ENCODE measurements at places on chromosomes 3 and 15. TPM values are rescaled to one million over a fixed set of nuclear protein-coding genes. Genes with fewer than 3 reads are reported as not detected.

The FAM162A gene
- total RNA-seq: 15.4 TPM

The LDHAL6B gene
- not detected for total RNA-seq

The MAGEL2 gene
- total RNA-seq: not detected

The C3orf85 gene
- total RNA-seq: not detected

The CTXN2 gene
- total RNA-seq: not detected

The SUSD5 gene
- 2.9 TPM for total RNA-seq

The SEMA7A gene
- total RNA-seq: 10.3 TPM

The CEMIP gene
- 1.4 TPM for total RNA-seq

The ACP3 gene
- 47.5 TPM for total RNA-seq

The ATOSA gene
- 14.1 TPM for total RNA-seq

The GADL1 gene
- total RNA-seq: under 0.01 TPM

The TERC gene
- total RNA-seq: 269 TPM

The FSIP1 gene
- total RNA-seq: 0.98 TPM

The AMT gene
- 0.73 TPM for total RNA-seq

The IGSF11 gene
- not detected for total RNA-seq

The RAB8B gene
- 67.2 TPM for total RNA-seq

The SLC22A14 gene
- 1.5 TPM for total RNA-seq

The CCR9 gene
- not detected for total RNA-seq

The LIPC gene
- total RNA-seq: not detected

The HRG gene
- total RNA-seq: not detected

The C3orf70 gene
- total RNA-seq: 1.1 TPM

The AMOTL2 gene
- total RNA-seq: 25.7 TPM

The KNL1 gene
- 20.6 TPM for total RNA-seq

The FAM3D gene
- not detected for total RNA-seq

The P2RY13 gene
- not detected for total RNA-seq

The NR2F2 gene
- 21.5 TPM for total RNA-seq

The ROPN1 gene
- not detected for total RNA-seq

The SGO1 gene
- total RNA-seq: 12.5 TPM

The PDE8A gene
- total RNA-seq: 19.8 TPM

The ASB14 gene
- total RNA-seq: not detected

The ONECUT1 gene
- total RNA-seq: not detected

The MINAR1 gene
- total RNA-seq: 0.73 TPM

The SNX33 gene
- total RNA-seq: 22.5 TPM

The MB21D2 gene
- total RNA-seq: 2.9 TPM

The MYL3 gene
- total RNA-seq: not detected

The UTS2B gene
- total RNA-seq: 0.59 TPM

The RNF7 gene
- total RNA-seq: 36.7 TPM

The MOBP gene
- not detected for total RNA-seq

The TM6SF1 gene
- total RNA-seq: 0.20 TPM

The CKMT1A gene
- total RNA-seq: not detected

The SLC2A2 gene
- not detected for total RNA-seq

The SEC22C gene
- total RNA-seq: 65.1 TPM

The GP5 gene
- under 0.01 TPM for total RNA-seq

Measured in subcutaneous preadipocyte (primary cell).